ENCODE measurements at places on chromosomes 12 and 14.

- DNase-seq = no peak
These were observed 15.2 kb downstream of the ADCY6 start for GRCh38 chr12:48773686-48774085.

GRCh38 chr14:78701246-78701645 lies 531.1 kb downstream of the NRXN3 start:
- peak; percentile 5 for DNase-seq

GRCh38 chr12:40225984-40226602 lies 1.3 kb downstream of the LRRK2 start:
- no peak for DNase-seq

DNA sequence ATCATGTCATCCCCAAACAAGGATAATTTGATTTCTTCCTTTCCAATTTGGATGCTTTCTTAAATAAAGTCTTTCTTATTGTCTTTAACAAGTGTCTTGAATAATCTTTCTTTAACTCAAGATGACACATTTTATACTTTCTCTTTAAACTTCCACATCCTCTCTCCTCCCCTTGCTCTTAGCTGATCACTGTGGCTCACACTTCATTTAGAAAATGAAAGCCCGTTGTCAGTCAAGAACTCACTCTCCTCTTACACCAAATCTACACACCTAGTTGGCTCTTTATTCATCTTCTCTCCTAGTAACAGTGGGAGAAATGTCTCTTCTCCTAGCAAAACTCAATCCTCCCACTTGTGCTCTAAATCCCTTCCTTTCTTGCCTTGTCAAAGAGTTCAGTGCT lies 10.4 kb upstream of the RMST start:
- DNase-seq = no peak

GRCh38 chr14:90848944-90849731 lies 32.9 kb upstream of the TTC7B start:
- DNase-seq = no peak

GRCh38 chr12:90741611-90742010 lies 213.4 kb downstream of the CCER1 start:
- DNase-seq = no peak

GRCh38 chr12:89225401-89225800 lies 126.9 kb downstream of the DUSP6 start:
- DNase-seq = peak; percentile 55

DNA sequence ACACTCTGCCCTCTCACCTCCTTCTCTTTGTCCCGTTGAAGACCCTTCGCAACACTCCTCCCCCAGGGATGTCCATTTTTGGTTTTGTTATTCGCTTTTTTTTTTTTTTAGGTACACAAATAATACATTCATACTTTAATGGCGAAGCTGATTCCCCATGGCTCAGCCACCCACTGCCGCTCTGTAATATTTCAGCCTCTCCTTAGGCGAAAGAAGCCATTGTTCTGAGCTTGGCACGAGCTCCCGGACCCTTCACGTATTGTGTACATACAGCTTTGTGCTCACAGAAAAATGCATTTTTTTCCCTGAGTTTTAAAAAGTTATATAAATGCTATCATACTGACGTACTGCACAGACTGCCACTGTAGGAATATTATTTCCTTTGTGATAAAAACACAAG lies 115.0 kb downstream of the TMEM132C start:
- no peak for DNase-seq

DNA sequence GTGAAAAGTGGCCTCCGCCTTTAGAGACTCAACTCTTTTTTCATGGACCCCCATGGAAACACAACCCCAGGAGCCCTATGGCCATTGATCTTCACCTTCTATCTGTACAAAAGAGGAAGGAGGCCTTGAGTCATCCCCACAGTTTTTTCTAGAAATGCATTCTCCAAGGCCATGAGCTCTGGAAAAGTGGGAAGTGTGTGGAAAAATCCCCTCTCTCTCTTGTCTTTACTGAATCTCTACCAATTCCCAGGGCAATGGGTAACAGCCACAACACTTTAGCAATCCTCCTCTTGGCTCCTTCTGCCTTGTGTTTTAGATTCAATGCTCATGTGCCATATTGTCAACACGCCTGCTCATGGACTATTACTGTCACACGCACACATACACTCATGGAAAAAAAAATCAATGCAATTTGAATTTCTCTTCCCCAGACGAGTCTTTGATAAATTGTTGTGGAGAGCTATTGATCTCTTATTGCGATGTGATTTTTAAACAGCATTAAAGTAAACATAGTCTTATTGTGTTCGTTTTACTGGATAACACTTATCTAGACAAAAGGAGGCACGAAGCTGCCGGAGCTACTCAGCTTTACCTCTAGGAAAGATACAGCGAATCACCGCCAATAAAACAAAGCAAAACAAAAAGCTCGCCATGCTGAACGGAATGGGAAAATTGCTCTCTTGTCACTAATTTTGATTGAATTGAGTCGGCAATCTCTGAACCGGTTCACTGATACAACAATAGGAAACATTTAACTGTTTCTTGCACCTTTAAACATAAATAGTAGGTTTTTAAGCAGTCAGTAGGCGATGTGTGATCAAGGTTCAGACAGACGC lies 260.3 kb downstream of the VRK1 start:
- no peak for DNase-seq

- no peak for DNase-seq
These were observed 826 bp downstream of the PRKCH start for GRCh38 chr14:61322011-61322798.

DNA sequence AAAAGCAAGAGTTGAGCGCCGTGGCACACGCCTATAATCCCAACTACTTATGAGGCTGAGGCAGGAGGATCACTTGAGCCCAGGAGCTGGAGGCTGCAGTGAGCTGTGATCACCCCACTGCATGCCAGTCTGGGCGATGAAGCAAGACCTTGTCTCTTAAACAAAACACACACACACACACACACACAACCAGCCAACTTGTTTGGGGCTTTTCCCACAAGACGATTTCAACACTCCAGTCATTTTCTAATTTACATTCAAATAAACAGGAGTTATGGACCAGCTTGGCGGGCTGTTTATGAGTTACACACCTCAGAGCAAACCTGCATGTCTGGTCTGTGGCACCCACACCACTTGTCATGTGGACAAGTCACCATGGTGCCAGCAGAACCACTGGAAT lies 6.7 kb downstream of the GLTP start:
- no peak for DNase-seq

DNA sequence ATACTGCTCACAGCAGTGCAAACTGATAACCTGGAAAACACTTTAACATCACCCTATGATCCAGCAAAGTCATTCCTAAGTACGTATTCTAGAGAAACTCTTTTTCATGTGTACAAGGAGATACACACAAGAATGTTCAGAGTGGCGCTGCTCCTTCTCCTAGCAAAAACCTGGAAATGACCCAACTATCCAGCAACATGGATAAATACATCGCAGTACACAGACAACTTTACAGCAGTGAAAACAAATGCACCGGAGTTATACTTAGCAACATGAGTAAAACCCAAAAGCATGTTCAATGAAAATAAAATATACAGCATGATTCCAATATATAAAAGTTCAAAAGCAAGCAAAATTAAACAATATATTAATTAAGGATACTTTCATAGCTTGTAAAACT lies 18.7 kb downstream of the SART3 start:
- peak; percentile 60 for DNase-seq

DNA sequence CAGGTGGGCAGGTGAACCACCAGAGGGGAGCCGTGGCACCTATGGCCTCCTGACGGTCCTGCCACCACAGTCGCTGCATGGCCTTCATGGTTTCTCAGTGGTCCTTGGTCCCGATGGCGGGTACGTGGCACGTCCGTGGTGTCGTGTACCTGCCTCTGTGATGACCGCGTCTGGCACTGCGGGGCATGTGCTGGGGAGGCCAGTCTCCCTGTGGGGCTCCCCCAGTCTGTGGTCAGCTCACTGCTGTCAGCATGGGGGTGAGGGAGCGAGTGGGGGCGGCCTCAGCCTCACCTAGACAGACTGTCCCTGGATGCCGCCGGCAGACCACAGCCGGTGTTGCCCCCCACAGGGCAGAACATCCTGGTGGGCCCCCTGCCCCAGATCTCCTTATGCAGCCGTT lies 267.2 kb downstream of the SEC23A start:
- DNase-seq = no peak

DNA sequence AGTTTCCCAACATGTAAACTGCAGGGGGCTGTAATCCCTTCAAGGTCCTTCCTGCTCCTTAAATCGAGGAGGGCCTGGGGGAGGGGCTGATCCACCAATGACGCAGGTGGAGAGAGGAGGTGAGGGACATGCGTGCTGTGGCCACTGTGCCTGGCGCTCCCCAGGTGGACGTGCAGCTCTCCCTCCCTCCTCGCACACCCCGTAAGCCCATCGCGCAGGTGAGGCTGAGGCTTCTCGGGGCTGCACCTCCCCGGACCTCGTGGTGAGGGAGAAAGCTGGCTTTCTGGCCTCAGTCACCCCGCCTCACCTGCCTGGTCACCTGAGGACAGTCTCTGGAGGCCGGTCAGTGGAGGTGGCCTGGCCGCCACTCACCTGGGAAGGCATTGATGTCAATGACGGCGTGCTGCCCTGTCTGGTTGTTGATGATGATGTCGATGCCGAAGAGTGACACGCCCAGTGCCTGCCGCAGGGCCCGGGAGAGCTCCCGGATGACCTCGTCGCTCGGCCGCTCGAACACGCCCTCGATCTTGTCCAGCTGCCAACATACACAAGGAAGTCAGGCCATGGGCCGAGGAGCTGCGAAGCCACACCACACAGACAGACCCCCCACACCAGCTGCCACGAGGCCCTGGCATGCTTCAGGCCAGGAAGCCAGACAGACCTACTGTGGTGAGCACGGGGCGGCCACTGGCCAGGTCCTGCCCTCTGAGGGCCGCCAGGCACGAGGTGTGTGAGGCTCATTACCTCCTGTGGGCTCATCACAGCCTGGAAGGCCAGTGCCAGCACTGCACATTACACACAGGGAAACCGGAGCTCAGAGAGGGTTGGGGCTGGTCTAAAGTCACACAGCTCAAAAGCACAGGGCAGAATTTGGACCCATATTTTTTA lies 23.3 kb downstream of the CHGA start:
- peak; percentile 71 for DNase-seq

DNA sequence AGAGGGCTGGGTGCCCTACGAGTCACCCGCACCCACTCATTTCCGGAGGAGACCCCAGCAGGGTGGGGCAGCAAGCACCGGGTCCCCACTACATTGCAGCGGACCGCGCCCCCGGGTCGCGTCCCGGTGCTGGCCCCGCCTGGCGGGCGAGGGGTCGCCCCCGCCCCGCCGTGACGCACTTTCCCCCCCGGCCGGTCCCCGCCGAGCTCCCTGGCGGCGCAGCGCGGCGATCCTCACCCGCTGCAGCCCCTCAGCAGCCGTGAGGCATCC lies 106.1 kb downstream of the PRICKLE1 start:
- no peak for DNase-seq

DNA sequence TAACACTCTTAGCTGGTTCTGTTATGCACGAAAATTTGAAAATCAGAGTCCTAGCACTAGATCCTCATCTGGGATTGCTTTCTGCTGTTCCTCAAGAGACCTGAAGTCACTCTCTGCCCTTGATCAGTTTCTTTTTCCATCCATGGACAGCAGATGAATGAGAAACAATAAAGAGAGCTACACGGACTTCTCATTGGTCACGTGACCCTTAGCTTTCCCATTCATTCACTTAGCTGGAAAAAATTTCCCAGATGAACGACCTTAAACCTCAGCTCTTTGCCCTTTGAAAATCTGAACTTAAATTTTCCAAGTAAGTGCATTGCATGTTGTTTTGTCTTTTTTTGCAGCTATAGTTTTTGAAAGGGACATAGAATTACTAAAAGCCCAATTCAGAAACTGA lies 27.2 kb upstream of the RGS6 start:
- DNase-seq = peak; percentile 2

DNA sequence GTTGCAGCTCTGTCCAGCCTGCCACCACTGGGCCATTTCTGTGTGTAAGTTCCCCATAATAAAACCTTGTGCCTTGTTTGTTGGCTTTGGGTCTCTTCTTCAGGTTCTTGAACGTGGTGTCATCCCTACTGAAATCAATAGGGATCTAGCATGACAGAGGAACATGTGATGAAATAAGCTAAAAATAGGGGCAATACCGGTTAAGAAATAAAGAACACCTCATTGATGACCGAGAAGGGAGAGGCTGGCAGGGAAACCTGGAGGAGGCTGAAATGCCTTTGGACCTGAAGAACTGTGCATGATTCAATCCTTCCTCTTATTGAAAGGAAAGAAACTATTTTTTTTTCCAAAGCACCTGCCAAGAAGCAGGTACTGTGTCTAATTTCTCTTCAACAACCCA lies 172.3 kb downstream of the PPM1H start:
- DNase-seq = no peak

GRCh38 chr12:107514887-107515445 lies 170.6 kb upstream of the PWP1 start:
- DNase-seq = peak; percentile 41

GRCh38 chr12:49819786-49820185 lies 8.4 kb downstream of the NCKAP5L start:
- no peak for DNase-seq

GRCh38 chr14:27668531-27668930 lies 1070.7 kb upstream of the NOVA1 start:
- DNase-seq = no peak

GRCh38 chr14:65228436-65228835 lies 126.1 kb upstream of the MAX start:
- DNase-seq = no peak

- no peak for DNase-seq
These were observed 56.2 kb upstream of the CCDC198 start for GRCh38 chr14:57549765-57550420.

- no peak for DNase-seq
These were observed 6.6 kb upstream of the CALCOCO1 start for GRCh38 chr12:53733807-53734200.

DNA sequence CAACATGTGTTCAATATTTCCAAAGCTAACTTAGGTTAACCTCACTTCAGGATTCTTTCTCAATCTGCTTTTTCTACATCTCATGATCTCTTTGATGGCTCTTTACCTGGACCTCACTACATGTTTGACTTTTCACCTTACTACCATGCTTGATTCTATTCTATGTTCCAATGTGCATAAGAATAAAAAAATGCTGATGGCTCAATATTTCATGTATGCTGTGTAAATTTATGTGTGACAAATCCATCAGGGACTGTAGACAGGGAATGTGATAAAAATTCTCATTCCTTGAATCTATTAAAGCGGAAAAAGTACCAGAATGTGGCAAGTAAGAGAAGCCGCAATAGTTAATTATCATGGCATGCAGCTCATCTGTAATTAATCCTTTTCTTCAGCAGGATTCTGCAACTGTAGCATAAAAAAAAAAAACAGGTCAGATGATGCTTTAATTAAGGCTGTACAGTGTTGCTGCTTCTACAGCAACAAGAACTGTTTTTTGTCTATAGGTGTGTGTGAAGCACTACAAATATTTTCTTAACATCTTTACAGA lies 276.9 kb upstream of the PRKD1 start:
- DNase-seq = no peak

- no peak for DNase-seq
These were observed 258.8 kb upstream of the GARIN6 start for GRCh38 chr12:99388671-99389195.

DNA sequence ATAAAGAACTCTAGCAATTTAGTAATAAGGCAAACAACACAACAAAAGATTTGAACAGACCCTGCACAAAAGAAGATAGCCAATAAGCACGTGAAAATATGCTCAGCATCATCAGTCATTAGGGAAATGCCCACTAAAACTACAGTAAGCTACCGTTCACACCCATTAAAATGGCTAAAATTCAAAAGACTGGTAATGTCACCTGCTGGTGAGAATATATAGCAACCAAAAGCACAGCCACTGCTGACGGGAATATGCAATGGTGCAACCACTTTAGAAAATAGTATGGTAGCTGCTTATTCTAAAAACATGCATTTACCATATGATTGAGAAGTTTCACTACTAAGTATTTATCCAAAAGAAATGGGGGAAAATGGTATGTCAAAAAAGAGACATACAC lies 74.9 kb downstream of the DPF3 start:
- DNase-seq = no peak

GRCh38 chr12:6375269-6376078 lies at the start of gene SCNN1A:
Gene SCNN1A, minus strand, starts transcription at chr12:6375563. Its CDS starts 780 bp downstream, at chr12:6374783.
- no peak for DNase-seq

All from EH (cell line).